ENCODE measurements at places on chromosomes 7 and 10.

DNA sequence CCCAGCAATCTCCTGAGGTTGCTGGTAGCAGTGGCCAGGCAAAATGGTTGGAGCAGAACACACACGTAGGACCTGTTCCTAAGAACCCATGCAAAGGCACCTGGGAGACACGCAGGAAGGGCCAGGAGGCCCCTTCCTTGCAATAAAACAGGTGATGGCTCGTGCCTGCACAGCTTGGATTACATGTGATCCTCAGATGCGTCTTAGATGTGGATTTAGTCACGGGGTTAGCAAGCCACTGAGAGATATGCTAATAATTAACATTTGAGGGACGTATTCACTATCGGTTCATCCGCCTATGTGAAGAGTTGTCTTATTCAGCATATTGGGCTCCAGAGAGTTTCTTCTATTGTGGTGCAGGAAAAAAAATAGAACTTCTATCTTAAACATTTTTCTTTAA, 4.6 kb upstream of the RHEB start:
- no peak for DNase-seq

GRCh38 chr7:23268746-23269145, 22.2 kb downstream of the GPNMB start:
- DNase-seq, result peak; percentile 15

GRCh38 chr7:92402920-92403759, 44.1 kb upstream of the GATAD1 start:
- peak; percentile 66 for DNase-seq

DNA sequence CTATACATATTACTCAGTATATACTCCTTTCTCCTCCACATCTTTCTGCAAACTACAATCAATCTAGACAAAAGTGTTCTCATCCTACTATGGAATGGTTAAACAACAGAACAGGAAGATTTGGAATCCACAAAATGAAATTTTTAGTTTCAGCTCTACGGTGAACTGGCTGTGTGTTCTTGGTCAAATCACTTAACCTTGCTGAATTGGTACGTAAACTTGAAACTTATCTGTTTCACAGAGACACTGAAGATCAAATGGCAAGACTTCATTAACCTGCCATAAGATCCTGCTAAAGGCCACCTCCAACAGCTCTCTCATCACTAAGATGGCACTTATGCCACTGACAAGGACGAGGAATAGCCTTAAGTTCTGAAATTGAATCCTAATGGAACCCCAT, 1.5 kb downstream of the NUDCD3 start:
- DNase-seq, result no peak

DNA sequence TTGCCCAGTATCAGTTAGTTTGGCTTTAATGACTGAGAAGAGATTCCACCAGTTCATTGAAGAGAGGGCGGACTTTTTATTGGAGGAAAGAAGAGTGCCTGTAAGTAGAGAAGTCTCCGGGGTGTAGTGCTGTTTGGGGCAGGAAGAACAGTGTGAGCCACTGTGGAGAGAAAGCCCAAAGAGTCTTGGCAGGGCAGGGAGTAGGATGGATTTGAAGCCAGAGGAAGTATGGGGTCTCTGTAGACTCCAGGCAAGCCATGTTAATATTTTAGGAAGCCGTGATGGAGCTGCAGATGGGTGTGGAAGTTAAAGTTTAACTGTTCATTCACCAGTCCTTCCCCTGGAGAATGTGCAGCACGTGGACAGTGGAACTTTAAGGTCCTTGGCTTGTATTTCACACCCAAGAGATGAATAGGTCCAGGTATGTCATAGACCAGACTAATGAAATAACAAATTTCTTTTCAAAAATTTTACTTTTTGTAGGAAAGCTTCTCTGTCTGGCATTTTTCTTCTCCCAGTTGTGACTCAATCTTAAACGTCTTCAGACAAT, 54.1 kb downstream of the TCF7L2 start:
- DNase-seq, result no peak

GRCh38 chr10:69472142-69472541, 20.9 kb downstream of the TSPAN15 start:
- no peak for DNase-seq

DNA sequence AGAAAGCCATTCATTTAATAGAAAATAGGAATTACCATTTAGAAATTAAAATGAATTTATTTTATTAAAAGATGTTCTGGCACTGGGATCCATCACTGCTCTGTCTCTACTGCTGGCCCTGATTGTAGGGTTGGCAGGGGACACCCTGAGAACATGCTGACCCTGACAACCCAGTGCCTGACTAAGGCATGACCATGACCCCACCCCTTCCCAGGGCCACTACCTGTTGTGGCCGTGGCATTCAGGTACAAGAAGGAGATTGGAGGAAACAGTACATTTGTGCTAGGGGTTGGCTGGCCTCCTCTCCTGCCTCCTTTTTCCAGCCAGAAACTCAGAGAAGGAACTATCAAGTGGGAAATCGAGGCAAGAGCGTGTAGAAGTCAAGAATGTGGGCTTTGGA, 197.0 kb upstream of the ZMIZ1 start:
- DNase-seq, result no peak

GRCh38 chr10:26698909-26699308, 1.4 kb downstream of the PDSS1 start:
- no peak for DNase-seq

DNA sequence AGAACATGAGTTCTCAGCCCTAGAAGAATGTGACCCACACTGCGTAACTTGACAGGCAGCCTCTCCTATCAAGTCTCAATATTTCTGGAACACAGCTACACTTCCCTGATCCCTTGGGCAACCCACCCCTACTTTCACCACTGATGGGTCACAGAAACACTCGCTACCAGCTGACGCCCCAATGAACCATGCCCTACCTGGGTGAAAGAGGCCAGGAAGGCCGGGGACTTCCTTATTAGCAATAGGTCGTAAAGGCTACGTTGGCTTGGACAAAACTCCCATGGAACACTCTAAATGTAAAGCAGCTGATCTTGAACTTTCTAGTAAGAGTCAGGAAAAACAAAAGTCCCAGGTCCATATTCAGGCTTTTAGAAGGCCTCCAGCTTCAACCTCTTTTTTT, 202.3 kb upstream of the KCTD7 start:
- DNase-seq, result no peak

DNA sequence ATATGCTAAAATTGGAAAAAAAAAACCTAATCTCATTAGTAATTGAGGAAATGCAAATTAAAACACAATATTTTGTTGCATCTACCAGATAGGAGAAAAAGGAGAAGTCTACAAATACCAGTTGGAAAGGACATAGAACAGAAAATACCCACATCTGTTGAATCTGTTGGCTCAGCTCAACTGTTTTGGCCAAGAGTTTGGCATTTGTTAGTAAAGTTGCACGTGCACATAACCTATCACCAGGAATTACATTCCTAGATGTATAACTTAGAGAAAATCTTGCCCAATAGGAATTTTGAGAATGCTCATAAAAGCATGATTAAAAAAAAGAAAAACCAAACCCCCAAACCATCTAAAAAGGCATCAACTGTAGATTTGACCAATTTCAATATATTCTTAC, 282.1 kb upstream of the BMPER start:
- no peak for DNase-seq

DNA sequence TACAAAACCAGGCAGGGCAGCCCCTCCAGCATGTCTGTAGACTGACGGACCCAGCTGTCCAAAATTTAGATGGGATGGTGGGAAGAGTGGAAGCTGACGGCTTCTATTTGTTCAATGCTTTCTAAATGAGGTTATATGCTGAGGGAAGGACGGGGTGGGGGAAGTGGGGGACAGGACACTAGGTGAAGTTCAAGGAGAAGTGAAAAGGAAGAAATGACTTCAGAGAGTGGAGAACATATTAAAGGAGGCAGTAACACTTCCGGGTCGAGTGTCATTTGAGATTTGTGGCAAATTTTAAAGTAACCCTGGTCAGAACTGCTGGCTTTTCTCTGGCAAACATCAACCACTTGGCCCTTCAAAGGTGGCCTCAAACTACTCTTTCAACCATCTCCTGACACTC, 9.4 kb downstream of the PIP4K2A start:
- no peak for DNase-seq

GRCh38 chr7:70571403-70571934, 560.5 kb upstream of the GALNT17 start:
- peak; percentile 70 for DNase-seq

GRCh38 chr7:150717814-150718420, 1.5 kb downstream of the GIMAP1 start:
- DNase-seq, result no peak

DNA sequence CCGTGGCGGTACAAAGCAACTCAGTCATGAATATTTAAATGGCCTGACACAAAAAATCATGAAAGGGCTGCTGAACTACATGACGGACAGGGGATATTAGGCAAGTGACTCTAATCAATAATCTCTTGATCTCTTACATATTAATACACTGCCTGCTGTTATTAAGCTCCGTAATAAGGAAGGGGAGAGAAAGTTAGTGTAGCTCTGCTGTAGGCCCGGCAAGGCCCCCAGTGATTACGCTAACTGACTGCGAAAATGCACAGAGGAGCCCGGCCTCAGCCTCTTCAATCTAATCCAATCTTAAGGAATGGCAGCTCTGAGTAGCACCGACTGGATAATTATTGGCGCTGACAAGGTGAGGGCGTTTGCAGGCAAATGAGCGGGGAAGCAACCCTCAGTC, 583.5 kb upstream of the MKI67 start:
- DNase-seq, result no peak

GRCh38 chr7:12518920-12519681, 51.4 kb upstream of the SCIN start:
- peak; percentile 8 for DNase-seq

GRCh38 chr7:116873619-116874018, 11.2 kb downstream of the CAPZA2 start:
- no peak for DNase-seq

DNA sequence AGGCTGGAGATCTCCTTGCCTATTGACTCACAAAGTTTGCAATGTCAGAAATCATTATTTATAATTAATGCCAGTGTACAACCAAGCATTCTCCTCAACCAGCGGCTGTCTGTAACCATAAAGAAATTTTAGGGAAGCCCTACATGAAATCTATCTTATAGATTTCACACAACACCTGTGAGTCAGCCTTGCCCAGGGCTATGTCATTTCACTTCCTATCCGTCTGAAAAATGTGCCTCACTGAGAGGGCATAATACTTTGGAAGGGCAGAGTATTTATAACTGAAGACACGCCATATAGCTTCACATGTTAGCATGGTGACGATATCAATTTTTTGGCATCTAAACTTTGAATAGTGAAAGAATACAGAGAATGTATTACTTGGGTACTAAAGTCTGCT, 296.6 kb upstream of the ETV1 start:
- DNase-seq, result no peak

GRCh38 chr10:30439931-30440330, 5.9 kb downstream of the MAP3K8 start:
- no peak for DNase-seq

GRCh38 chr10:51955696-51956095, 256.3 kb upstream of the CSTF2T start:
- no peak for DNase-seq

DNA sequence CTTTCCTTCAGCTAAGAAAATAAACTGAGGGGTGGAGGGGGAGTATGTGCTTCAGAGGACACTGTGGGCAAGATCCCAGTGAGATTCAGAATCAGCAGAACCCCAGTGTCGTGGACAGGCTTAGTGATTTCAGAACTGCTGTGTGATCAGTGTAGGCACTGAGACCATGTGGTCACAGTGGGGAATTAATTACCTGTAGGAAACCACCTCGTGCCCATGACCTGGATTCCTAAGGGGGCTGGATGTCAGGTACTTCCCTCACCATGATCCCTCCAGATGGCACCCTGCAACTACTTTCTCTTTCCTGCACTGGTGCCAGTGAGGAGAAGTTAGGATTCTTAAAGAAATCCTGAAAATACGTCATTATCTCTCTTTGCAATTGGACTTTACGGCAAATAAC, 64.4 kb downstream of the HBP1 start:
- DNase-seq, result peak; percentile 17

- DNase-seq, result no peak
Measured at GRCh38 chr7:1152492-1152891, 7.5 kb downstream of the ZFAND2A start.

DNA sequence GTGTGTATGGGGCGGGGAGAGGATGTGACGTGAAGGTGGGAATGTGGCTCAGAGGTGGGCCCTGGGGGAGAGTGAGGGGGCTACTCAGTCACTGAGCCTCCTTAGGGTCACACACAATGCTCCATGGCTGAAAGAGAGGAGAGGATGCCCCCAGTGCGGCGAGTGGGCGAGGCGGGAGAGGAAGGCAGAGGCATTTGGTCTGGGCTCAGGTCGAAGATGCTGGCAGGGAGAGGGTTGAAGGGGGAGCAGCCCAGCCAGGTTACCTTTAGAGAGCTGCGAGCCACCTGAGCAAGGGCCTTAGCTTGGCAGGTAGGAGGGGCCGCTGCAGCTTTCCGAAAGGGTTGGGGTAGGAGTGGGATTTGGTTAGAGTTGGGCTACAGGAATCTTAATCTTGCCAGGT, 4.7 kb upstream of the LOXL4 start:
- no peak for DNase-seq

DNA sequence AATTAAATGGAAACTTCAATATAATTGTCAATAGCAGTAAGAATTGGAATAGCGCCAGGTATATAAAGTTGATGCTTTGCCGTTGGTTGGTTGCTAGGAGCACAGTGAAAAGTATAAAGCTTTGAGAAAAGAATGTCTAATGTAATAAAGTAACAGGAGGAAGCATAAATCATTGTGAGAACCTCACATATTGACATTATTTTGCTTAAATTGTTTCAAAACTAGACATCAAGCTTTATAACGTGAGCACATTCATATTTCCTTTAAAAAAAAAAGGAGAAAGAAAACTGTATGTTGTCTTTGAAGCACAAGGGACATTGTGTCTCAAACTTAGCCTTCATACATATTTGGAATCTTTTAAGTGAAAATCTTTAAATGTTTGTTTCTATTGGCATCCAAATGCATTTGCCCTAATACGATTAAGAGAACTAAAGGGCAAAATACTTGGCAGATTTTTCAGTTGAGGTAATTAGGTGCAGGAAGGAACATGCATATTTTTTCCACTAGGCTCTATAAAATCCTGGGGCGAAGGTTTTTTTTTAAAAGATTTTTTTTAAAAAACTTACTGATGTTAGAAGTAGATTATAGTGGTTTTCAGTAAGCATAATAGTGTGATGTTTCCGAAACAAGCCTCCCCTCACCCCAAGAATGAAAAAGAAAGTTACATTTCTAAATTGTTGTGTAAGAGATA, 92.4 kb downstream of the ARID5B start:
- DNase-seq, result no peak

- peak; percentile 68 for DNase-seq
Measured at GRCh38 chr10:128642502-128642901, 516.3 kb upstream of the MKI67 start.

DNA sequence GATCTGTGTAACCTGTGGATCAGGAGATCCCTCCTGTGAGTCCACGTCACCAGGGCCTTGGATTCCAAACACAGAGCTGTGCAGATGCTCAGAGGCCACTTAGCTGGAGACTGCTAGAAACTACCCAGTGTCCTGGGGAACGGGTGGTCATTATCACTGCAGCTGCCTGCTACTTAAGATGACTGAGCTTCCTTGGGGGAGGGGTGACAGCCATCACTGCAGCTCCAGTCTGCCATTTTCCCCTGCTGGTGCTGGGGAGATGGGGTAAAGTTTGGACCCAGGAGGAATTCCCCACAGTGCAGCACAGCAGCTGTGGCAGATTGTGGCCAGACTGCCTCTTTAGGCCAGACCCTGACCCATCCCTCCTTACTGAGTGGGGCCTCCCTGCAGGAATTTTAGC, 78.8 kb upstream of the VOPP1 start:
- DNase-seq, result no peak

All from mammary epithelial cell (primary cell).